ENCODE measurements at places on chromosomes 1 and 21.

GRCh38 chr1:30889511-30889910, 19.0 kb downstream of the SDC3 start:
- no peak for DNase-seq

DNA sequence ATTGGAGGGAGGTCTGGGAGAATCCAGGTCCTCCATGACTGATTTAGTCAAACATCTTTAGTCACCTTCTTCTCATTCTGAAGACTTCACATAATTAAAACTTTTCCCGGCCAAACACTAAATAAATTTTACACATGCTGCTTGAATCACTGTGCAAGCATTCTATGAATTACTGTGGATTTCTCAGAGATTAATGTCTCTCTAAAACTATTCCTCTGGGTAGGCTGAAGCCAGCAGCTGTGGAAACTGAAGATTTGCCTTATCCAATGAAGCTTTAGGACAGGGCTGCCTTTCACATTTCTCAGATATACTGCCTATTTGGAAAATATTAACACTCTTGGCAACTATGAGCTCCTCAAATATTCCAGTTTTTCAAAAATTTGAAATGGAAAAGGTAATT, 61.7 kb downstream of the JMJD4 start:
- DNase-seq = no peak

- DNase-seq = no peak
These were observed 11.3 kb upstream of the MAP10 start for GRCh38 chr1:232793944-232794343.

DNA sequence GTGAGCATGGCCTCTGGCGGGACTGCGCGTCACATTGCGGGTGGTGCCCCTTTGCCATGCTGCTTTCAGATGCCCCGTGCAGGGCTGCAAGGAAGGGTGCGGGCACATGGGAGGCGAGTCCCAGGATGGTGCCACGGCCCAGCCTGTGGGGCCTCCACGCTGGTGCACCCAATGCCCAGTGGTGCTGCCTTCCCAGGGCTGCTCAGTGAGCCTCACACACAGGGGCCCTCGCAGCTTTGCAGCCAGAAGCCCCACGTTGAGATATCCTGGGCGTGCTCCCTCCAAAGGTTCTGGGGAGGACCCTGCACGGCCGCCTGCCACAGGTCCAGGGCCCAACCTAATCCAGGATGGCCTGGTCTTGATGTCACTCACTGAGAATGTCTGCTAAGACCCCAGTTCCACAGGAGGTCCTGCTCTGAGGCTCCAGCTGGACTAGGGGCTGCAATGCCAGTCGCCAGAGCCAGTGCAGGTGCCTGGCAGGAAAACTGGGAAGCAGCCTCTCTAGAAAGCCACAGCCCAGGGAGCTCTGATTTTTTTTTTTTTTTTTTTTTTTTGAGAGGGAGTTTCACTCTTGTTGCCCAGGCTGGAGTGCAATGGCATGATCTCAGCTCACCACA, 34.1 kb upstream of the PRSS38 start:
- no peak for DNase-seq

Data from activated CD8-positive, alpha-beta memory T cell treated with anti-CD3 and anti-CD28 coated beads, Interleukin-2, amount 50 U/mL, for 4 hours (primary cell).